ENCODE measurements at places on chromosomes 4 and X.

DNA sequence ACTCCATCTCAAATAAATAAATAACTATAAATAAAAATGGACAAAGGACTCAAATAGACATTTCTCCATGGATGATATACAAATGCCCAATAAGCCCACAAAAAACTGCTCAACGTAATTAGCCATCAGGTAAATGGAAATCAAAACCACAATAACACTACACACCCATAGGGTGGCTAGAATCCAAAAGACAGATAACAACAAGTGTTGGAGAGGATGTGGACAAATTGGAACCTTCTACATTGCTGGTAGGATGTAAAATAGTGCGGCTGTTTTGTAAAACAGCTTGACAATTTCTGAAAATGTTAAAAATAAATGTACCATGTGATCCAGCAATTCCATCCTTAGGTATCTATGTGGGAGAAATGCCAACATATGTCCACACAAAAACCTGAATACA lies 52.1 kb downstream of the ZNF157 start:
- no peak for DNase-seq

- no peak for DNase-seq
These were observed at the start of gene EDA2R for GRCh38 chrX:66638591-66639500. TSS of gene EDA2R (minus strand) at chrX:66639078. CDS start at chrX:66616020, 23,058 bp downstream.

DNA sequence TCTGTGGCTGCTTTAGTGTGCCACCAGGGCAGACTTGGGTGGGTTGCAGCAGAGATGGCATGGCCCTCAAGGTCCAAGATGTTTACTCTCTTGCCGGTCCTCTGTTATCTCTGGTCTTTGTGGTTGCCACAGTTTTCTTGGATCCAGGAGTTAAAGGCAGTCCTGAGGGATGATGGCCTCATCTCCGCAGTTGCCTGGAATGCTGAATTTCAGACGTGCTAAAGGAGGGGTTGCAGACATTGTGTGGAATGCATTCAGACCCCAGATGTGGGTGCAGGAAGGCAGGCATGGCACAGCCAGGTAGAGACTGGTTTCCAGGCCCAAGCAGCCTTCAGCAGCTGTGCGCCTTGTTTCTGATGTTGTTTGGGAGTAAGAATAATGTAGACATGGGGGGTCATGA lies 64.4 kb downstream of the TBL1X start:
- DNase-seq = no peak

GRCh38 chr4:41015016-41015675 lies 199.2 kb downstream of the APBB2 start:
- DNase-seq = no peak

DNA sequence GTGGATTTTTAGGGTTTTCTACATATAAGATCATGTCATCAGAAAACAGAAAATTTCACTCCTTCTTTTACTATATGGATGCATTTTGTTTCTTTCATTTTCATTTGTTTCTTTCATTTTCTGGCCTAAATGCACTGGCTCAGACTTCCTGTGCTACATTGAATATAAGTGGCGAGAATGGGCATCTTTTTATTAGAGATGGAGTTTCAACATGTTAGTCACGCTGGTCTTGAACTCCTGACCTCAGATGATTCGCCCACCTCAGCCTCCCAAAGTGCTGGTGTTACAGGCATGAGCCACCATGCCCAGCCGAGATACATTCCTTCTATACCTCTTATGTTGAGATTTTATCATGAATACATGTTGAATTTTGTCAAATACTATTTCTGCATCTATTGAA lies 61.8 kb downstream of the BRWD3 start:
- DNase-seq = no peak

DNA sequence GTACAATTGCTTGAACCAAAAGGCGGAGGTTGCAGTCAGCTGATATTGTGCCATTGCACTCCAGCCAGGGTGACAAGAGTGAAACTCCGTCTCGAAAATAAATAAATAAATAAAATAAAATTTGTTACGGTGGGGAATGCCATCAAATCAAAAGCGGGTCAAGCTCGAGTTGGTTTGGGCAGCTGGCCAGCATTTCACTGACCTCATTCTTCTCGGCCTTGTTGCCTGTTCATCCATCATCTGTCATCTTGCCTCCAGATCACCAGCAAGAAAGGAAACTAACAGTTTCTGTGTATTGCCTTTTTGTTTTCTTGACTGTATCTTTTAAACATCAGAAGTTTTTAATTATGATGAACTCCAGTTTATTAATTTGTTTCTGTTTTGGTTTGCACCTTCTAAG lies 31.5 kb upstream of the KLHL2 start:
- DNase-seq = no peak

DNA sequence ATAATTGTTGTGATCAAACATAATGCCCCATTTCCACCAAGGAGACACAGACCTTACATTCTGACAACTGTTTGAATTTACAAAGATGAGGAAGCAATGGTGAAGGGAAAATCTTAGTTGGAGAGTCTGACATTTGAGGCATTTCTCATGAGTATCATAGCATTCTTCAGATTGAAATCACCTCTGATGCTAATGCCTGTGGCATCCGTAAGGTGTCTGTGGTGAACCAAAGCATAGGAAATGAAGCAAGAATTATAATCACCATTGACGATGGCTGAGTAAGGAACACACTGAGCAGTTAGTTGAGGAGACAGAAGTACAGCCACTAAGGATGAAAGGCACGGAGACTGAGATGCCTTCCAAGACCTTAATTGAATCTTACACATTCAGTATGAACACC lies 575.7 kb downstream of the TRIML1 start:
- DNase-seq = no peak

- no peak for DNase-seq
These were observed 804.9 kb downstream of the RAB28 start for GRCh38 chr4:12679217-12679616.

- DNase-seq = no peak
These were observed 24.2 kb downstream of the TBC1D14 start for GRCh38 chr4:6933691-6934430.

GRCh38 chrX:148049441-148049840 lies 68.3 kb downstream of the FMR1NB start:
- DNase-seq = no peak

DNA sequence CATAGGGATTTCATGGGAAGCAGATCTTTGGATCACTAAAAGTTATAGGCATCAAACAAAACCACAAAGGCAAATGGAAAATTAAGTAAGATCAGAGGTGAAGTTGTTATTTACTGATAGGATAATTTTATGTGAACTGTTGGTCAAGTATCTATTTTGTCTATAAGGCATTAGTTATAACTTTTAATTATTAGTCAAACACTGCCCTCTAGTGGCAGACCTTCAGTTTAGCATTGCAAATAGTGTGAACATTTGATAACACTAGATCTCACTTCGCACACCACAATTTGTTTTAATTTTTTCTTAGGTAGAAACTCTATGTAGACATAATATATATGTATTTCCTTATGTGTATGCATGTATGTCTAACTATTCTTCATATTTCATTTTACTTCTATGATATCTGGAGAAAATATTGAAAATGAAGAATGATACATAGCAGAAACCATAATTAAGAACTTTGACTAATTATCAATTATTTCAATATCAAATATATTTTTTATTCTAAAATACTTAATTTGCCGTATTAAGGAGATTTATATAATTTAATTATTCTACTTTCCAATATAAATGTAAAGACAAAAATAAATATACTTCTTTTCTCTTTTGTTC lies 214.5 kb upstream of the TACR3 start:
- no peak for DNase-seq
